COLO829 (cell line): ENCODE measurements at places on chromosomes 5 and 9.
A peak's percentile ranks its signal among the peaks of the same experiment; 100 is the strongest.

DNA sequence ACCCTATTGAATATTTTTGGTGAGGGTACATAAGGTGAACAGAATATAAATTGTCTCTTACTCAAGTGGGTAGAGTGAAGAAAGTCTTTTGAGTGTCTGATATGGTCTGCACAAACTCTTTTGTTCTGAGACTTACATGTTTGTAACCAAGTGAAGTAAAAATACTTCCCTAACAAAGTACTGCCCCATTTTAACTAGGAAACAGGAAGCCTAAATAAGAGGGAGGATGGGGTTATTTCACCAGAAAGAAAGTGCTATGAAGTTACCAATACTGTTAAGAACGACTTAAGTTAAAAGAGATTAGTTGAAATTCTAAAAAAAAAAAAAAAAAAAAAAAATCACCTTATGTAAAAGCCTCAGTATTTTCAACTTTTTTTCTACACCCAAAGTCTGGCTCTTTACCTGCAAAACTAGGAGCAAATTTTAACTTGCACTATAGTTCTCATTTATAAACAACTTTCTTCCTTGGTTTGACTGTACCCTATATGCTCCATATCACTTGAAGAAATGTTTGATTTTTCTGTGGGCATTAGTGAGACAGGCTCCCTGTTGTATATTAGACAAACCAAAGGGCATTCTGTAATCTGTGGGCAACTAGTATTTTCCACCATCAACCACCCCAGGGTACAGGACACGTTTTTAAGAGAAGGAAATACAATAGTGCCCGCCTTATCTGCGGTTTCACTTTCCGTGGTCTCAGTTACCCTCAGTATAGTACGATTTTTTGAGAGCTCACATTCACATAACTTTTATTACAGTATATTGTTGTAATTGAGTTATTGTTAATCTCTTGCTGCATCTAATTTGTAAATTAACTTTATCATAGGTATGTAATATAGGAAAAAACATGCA lies 127.7 kb downstream of the NR3C1 start:
- DNase-seq = no peak

GRCh38 chr9:131500377-131500776 lies 2.3 kb upstream of the POMT1 start:
- DNase-seq = no peak

DNA sequence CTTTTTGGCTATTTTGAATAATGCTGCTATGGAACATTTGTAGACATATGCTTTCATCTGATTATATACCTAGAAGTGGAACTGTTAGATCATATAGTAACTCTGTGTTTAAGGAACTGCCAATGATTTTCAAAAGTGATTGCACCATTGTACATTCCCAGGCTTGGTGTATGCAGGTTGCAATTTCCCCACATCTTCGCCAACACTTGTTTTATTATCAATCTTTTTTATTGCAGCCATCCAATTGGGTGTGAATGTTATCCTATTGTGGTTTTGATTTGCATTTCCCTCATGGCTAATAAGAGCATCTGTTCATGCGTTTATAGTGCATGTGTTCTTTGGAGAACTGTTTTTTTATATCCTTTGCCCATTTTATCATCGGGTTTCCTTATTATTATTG lies 81.3 kb downstream of the PLAC8L1 start:
- no peak for DNase-seq

DNA sequence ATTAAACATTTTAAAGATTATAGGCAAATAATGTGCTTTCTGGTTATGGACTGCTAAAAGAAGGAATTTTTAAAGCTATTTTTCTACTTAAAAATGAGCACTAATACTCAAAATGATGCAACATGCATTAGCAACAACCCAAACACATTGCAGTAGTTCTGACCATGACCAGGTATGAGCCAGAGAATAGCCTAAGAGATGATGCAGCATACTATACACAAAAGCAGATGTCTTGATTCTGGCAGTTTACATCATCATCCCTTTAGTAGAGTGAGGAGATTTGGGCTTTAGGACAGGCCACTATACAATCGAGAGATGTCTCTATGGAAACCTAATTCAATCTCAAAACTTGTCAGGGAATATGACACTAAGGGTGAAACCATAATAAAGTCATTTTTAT lies 307.1 kb downstream of the PRR16 start:
- no peak for DNase-seq

GRCh38 chr5:159883522-159883950 lies 32.7 kb upstream of the ADRA1B start:
- no peak for DNase-seq

DNA sequence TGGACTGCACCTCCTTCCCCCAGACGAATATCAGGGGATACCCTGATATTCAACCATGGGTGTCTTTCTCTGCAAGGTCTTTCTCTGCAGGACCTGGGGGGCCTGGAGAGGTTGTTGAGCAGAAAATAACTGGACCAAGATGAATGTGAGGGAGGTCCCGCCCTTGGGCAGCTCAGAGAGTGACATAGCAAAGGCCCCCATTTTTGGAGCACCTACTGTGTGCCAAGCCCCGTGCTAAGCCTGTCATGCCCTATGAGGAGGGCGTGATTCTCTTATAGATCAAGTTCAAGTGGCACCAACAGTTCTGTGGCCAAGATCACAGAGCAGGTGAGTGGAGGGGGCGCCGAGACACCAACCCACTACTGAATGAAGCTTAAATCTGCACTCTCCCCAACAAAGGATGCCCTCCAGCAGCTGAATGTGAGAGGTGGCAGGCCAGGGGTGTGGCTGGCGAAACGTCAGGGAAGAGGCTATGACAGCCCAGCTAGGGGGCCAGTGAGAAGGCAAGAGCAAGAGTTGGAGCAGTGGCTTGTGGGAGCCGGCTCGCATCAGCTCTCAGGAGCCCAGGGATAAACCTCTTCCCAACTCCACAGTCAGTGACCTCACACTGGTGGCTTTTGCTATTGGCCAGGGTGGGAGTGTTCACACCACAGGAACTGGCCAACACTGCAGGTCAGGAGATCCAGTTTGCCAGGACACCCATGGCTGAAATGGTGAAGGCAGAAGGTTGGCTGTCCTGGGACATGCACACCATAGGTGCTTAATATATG lies 5.3 kb downstream of the SARDH start:
- DNase-seq = no peak

DNA sequence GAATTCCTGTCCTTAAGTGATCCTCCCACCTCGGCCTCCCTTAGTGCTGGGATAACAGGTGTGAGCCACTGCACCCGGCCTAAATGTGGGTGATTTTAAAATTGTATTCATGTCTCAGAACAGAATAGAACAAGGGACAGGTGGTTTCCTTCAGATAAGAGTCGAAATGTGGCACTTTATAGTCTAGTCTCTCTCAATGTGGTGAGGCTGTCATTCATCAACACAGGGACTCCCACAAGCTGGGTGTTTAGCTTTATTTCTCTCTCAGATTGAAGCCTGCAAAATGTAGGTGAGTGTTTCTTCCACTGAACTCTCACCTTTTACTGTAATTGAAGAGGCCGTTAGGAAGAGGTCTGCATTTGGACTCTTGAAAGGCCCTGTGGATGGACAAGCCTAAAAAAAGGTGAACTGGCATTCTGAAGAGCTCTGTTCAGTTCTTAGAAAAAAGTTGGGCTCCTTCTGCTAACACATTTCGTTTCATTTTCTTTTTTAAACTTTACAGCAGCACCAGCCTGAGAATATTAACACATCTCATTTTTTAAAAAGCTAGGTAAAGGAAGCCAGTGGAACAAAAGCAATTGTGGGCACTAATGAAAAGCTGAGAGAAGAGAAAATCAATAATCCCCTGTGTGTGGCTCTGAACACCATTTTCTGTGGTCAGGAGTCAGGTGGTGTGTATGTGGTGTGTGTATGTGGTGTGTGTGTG lies 126.2 kb upstream of the SLC28A3 start:
- DNase-seq = no peak

- no peak for DNase-seq
These were observed 10.6 kb upstream of the POMT1 start for GRCh38 chr9:131492070-131492469.

- no peak for DNase-seq
These were observed 57.2 kb upstream of the RNF130 start for GRCh38 chr5:180128671-180129261.

DNA sequence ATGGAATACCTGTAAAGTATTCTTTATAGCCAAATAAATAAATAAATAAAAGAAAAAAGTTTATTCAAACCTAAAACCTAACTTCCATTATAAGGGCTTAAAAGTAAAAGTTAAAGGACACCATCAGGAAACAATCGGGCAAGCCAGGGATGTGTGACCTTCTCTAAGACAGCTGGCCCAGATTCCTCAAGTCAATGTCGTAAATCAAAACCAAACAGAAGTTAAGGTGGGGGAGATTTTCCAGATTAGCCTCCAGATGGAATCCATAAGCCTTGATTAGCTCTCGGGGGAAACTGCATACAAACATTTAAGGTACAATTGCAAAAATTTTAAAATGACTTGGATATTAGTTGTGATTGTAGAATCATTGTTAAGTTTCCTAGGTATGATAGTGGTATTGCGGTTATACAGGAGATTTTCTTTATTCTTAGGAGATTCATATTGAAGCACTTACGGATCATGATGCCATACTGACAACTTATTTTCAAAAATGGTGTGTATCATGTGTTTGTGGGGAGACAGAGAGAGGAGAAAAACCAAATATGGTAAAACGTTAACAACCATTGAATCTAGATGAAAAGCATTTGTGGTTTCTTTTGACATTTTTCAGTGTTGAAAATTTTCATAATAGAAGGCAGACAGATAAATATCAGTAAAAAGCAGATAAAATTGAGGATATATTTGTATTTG lies 21.5 kb upstream of the MGAT1 start:
- DNase-seq = no peak

GRCh38 chr5:133962801-133963476 lies 5.5 kb downstream of the C5orf15 start:
- peak; percentile 48 for DNase-seq

DNA sequence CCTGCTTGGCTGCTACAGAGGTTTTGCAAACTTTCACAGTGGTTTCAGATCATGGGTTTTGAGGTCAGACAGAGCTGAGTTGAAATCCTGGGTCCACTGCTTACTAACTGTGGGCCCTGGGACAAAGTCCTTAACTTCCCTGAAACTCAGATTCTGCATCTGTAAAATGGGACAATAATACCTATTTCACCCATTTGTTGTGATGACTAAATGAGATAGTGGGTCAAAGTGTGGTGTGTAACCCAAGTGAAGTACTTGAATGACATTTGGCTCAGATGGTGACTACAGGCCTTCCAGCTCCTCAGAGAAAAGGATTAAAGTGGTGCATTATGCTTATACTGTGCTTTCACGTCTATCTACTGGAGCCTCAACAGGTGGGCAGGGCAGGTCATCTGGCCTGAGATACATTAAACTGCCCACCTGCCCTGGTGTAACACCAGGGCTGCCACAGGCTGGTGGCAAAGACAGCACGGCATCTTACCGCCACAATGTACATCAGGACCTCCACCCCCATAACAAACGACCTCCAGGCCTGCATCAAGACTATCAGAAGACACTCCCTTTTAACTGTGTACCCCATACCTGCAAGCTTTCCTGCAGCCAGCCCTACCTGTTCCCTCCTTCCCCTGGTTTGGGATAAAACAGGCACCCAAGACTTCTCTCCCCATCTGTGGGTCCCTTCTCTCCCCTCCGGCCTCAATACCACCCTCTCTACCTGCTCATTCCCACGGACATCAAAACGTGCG lies 846 bp upstream of the TRAF1 start:
- DNase-seq = no peak

DNA sequence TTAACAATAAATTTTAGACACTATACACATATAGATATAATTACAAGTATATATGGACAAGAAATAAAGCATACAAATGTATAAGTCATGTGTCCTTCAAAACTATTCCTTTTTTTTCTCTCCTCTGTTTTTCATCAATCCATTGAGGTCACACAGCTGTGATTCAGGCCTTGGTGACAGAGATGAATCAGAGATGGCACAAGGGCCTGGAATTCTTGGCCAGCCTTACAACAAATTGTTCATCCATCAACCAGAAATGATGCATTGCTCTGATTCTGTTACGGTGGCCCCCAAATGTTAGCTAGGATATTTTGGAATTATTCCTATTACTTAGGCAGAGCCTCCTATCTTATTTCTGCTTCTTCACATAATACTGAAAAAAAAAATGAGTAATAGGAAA lies 108.7 kb upstream of the MPDZ start:
- DNase-seq = no peak

DNA sequence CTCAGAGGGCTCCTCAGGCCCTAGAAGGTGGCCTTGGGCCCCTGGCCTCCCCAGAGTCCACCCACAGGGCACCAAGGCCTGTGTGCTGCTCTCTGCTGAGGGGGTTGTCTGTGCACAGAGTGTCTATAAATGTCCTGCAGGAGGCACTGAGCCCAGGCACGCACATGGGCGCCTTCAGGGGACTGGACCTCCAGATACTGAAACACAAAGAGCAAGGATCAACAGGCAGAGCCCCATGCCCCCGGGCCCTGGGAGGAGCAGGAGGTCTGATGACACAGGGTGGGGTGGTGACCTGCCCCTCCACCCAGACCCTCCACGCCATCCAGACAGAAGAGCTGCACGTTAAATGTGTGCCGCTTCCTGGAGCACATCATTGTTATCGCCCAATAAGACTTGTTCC lies 64.6 kb upstream of the SIMC1 start:
- DNase-seq = no peak

GRCh38 chr5:172064358-172064757 lies 57.9 kb upstream of the FBXW11 start:
- no peak for DNase-seq

- no peak for DNase-seq
These were observed 378.1 kb downstream of the TMEM38B start for GRCh38 chr9:106072421-106072820.

GRCh38 chr5:32597041-32597629 lies 11.8 kb downstream of the SUB1 start:
- no peak for DNase-seq

DNA sequence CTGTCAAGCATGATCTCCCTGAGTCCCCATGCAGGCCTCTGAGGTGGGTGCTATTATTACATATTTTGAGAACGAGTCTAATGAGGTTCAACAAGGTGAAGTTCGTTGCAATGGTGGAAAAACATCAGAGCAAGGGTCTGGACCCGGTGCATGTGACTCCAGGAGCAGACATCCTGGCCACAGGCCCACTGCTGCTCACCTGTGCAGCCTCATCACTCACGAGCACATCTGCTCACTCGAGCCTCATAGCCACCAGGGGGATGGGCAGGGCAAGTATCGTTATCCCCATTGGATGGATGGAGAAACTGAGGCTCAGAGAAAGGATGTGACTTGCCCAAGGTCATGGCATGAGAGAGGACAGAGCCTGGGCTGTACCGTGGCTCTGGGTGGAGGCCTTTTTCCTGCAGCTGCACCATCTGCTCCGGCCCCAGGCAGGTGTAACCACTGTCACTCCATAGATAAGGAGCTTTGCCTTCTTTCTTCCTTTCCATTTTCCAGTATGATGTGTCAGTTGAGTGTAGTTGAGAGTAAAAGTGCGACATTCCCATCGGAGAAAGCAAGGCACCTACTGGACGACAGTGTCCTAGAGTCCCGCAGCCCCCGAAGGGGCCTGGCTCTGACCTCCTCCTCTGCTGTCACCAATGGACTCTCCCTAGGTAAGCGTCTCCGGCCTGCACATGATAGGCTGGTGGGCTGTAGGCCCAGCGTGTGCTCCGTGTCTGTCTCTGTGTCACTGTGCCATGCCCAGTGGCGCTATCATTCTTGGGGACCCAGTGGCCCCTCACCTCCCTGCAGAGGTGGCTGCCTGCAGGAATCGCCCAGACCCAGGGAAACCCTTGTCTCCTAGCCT lies 68.4 kb upstream of the GARNL3 start:
- DNase-seq = no peak
